Vagina (tissue), 2 donors: ENCODE measurements at places on chromosomes 1 and 21. TPM values are rescaled to one million over a fixed set of nuclear protein-coding genes. Genes with fewer than 3 reads are reported as not detected.
A peak's percentile ranks its signal among the peaks of the same experiment; 100 is the strongest.

ARHGAP30 gene
- total RNA-seq: 14.5 TPM

CSF3R gene
- total RNA-seq: 8.8 TPM

TIE1 gene
- total RNA-seq: 36.1 TPM

GRCh38 chr1:166915941-166916340 is 39.9 kb upstream of the TADA1 start:
- no peak overlapping the region for H3K4me3 ChIP-seq
- H3K4me1 ChIP-seq: peaks cover 6% of the 10 kb centered on the region
- no peak for DNase-seq

- H3K4me1 ChIP-seq: peaks cover 12% of the 10 kb centered on the region
- H3K36me3 ChIP-seq: no peaks in the 10 kb centered on the region
- no peak overlapping the region for H3K27ac ChIP-seq
- DNase-seq: no peak
- H3K27me3 ChIP-seq: no peaks in the 10 kb centered on the region
These were observed 3.2 kb downstream of the ZNF684 start for GRCh38 chr1:40534589-40534988.

GRCh38 chr1:209529233-209529632 is 54.3 kb upstream of the CAMK1G start:
- H3K36me3 ChIP-seq: no peaks in the 10 kb centered on the region
- H3K4me1 ChIP-seq: peaks cover 6% of the 10 kb centered on the region
- DNase-seq: no peak

GRCh38 chr1:167704715-167705114 is 17.1 kb upstream of the MPZL1 start:
- H3K4me1 ChIP-seq: no peaks in the 10 kb centered on the region
- H3K36me3 ChIP-seq: no peaks in the 10 kb centered on the region
- no peak overlapping the region for H3K27ac ChIP-seq

DNA sequence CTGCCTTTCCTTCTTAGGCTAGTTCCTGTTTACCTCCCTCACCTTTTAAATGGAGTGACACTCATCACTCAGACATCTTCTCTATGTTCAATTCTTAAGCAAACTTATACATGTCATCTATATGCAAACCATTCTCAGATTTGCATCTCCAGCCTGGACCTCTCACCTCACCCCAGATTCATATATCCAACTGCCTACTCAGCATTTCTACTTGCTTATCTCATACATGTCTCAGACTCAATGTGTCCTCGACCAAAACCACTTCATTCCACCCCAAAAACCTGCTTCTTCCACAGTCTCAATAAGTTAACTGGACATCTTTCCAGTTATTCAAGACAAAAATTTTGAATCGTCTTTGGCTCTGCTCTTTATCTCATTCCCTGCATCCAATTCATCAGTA is 62.6 kb downstream of the ERICH3 start:
- no peak overlapping the region for H3K4me3 ChIP-seq
- H3K36me3 ChIP-seq: no peaks in the 10 kb centered on the region
- H3K4me1 ChIP-seq: no peaks in the 10 kb centered on the region
- H3K27ac ChIP-seq: no peak overlapping the region

DNA sequence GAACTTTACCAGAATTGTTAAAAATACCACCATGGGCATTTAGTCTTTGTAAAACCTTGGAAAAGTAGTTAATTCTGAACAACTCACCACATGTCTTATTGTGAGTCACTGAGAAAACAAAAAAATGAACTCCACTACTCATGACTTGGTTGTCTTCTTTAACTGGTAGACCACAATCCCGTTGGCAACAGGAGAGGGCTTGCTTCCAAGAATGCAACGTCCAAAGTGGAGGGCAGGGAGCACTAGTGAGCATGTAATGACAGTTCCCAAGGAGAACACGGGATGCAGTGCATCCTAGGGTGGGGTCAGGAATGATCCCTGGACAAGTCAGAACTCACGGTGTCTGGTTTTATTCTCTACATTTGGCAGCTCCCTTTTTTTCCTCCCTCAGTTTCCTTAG is 15.2 kb upstream of the HMCN1 start:
- no peak overlapping the region for H3K4me3 ChIP-seq
- DNase-seq: no peak

DNA sequence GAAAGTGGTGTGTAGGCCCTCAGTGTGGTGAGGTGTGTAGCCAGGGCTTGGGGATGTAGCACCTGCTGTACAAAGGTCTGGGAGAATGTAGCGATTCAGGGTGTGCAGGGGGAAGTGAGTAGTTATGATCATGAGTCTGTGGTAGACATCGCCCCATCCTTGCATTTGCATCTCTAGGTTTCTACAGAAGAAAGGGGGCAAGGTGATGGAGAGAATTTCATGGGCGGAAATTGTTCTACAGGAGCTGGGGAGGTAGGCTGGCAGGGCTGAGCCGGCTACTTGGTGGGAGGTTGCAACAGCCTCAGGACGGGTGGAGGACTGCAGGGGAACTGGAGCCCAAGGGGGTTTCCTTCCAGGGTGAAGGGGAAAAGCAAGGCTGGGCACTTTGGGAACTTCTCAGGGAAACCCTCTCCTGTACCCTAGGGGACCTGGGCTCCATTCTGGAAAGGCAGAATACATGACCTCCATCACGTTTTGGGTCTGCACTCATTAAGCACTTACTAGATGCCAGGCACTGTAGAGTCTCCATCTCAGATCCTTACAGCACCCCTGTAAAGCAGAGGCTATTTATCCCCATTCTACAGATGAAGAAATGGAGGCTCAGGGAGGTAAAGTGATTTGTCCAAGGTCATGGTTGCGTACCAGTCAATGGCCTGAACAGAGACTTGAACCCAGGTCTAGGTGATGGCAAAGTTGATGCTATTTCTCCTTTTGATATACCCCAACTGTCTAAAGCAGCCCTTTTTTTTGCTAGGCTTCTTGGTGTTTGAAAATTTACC is 14.5 kb upstream of the TNFRSF1B start:
- peak overlapping the region; percentile 54 for H3K27ac ChIP-seq
- H3K27me3 ChIP-seq: no peaks in the 10 kb centered on the region
- DNase-seq: no peak
- H3K36me3 ChIP-seq: no peaks in the 10 kb centered on the region
- peaks cover 21% of the 10 kb centered on the region for H3K4me1 ChIP-seq
- H3K4me3 ChIP-seq: no peak overlapping the region

GRCh38 chr21:44506279-44507255 is 33.4 kb downstream of the KRTAP10-1 start:
- no peak for DNase-seq
- H3K4me3 ChIP-seq: no peak overlapping the region
- H3K4me1 ChIP-seq: peaks cover 11% of the 10 kb centered on the region
- no peak overlapping the region for H3K27ac ChIP-seq

DNA sequence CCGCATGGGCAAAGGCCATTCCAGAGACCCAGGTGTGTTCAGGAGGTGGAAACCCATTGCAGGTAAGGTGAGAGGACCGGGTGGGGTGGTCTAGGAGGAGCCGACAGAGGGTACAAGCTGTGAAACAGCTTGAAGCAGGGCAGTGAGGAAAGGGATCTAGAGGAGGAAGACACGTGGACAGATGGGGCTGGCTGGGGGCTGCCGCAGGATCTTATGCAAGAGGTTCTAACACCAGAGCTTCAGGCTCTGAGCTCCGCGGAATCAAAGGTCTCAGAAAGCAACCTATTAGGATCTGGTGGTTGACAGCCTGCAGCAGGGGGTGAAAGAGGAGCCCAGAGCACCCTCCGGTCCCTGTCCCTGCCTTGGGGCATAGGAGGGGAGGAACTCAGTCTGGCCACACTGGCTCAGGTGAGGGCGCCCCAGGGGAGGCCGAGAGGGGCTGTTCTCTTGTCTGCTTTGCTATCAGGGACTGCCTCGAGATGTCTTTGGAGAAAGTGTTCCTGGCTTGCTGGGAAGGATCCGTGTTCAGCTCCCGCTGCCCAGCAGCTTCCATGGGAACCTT is 1.9 kb downstream of the TFF1 start:
- no peak overlapping the region for H3K4me3 ChIP-seq
- H3K27me3 ChIP-seq: no peaks in the 10 kb centered on the region
- H3K27ac ChIP-seq: no peak overlapping the region
- H3K4me1 ChIP-seq: no peaks in the 10 kb centered on the region
- DNase-seq: no peak
- no peaks in the 10 kb centered on the region for H3K36me3 ChIP-seq

- peaks cover 16% of the 10 kb centered on the region for H3K36me3 ChIP-seq
- no peak overlapping the region for H3K4me3 ChIP-seq
- DNase-seq: no peak
- no peaks in the 10 kb centered on the region for H3K27me3 ChIP-seq
These were observed 73.1 kb downstream of the SLC66A1 start for GRCh38 chr1:19385221-19385620.

GRCh38 chr1:47915677-47916353 is 81.4 kb downstream of the TRABD2B start:
- no peak for DNase-seq
- H3K36me3 ChIP-seq: no peaks in the 10 kb centered on the region
- no peak overlapping the region for H3K4me3 ChIP-seq
- peaks cover 40% of the 10 kb centered on the region for H3K4me1 ChIP-seq
